Activated CD8-positive, alpha-beta T cell treated with anti-CD3 and anti-CD28 coated beads for 36 hours (primary cell): ENCODE measurements at places on chromosomes 4 and X. TPM values are rescaled to one million over a fixed set of nuclear protein-coding genes. Genes with fewer than 3 reads are reported as not detected.

GRCh38 chr4:90660672-90661071 lies 533.5 kb downstream of the CCSER1 start:
- H3K36me3 ChIP-seq: no peaks in the 10 kb centered on the region
- no peak for DNase-seq
- no peak overlapping the region for H3K27ac ChIP-seq
- no peaks in the 10 kb centered on the region for H3K27me3 ChIP-seq

- H3K4me3 ChIP-seq: no peak overlapping the region
- H3K4me1 ChIP-seq: no peaks in the 10 kb centered on the region
- no peaks in the 10 kb centered on the region for H3K36me3 ChIP-seq
- no peaks in the 10 kb centered on the region for H3K27me3 ChIP-seq
Observed at GRCh38 chr4:79450053-79450452, 42.0 kb upstream of the GK2 start.

GRCh38 chrX:3806630-3807029 lies 93.2 kb upstream of the PRKX start:
- no peak for DNase-seq
- H3K27ac ChIP-seq: no peak overlapping the region
- H3K4me1 ChIP-seq: peaks cover 3% of the 10 kb centered on the region
- peaks cover 15% of the 10 kb centered on the region for H3K27me3 ChIP-seq
- no peak overlapping the region for H3K4me3 ChIP-seq
- H3K36me3 ChIP-seq: no peaks in the 10 kb centered on the region

DNA sequence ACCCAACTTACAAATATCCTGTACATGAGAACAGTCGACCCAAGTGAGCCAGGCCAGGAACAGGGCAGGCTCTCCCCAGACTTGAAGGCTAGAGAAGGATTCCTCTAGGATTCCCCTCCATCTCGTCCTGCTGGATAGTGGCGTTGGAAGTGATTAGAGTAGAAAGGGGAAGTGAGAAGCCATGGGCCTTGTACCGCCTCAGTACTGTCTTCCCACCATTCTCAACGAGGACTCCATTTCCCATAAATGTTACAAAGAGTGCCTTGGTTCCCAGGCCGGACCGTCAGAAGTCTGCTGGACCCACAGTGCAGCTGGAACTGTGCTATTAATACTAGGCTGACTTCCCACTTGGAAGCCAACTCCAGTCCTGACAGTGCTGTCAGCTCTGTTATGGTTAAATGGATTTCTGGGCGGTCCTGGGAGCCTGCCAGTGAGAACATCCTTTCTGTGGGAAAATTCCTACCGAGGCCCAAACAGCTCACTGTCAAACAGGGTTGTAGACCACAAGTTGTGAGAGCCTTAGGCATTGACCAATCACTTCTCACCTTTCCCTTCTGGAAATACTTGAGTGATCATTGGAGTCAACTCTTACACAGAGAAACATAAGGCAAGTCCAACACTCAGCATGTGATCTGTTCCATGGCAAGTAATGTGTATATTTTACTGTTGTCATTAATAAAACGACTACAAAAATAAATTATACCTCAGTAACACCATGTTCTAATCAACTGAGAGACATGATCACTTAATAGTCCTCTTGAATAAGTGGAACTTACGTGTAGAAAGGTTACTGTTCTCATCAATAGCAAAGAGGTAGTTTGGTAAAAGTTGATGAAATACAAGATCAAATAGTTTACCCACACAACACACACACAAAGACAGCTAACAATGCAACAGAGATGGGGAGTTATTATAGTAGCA lies 58.4 kb downstream of the AMELX start:
- no peaks in the 10 kb centered on the region for H3K27me3 ChIP-seq
- no peaks in the 10 kb centered on the region for H3K36me3 ChIP-seq
- DNase-seq: no peak

GRCh38 chrX:136812286-136812685 lies 31.6 kb upstream of the ARHGEF6 start:
- no peaks in the 10 kb centered on the region for H3K27me3 ChIP-seq
- no peak for DNase-seq
- no peak overlapping the region for H3K4me3 ChIP-seq
- peaks cover 5% of the 10 kb centered on the region for H3K4me1 ChIP-seq

- no peaks in the 10 kb centered on the region for H3K4me1 ChIP-seq
- no peaks in the 10 kb centered on the region for H3K27me3 ChIP-seq
- H3K36me3 ChIP-seq: no peaks in the 10 kb centered on the region
- no peak overlapping the region for H3K27ac ChIP-seq
- DNase-seq: no peak
Observed at GRCh38 chr4:162921178-162921785, 245.4 kb downstream of the NAF1 start.

GRCh38 chr4:118348886-118349285 lies 3.9 kb downstream of the PRSS12 start:
- DNase-seq: no peak
- H3K4me1 ChIP-seq: peaks cover 12% of the 10 kb centered on the region
- H3K27ac ChIP-seq: no peak overlapping the region
- no peak overlapping the region for H3K4me3 ChIP-seq
- H3K36me3 ChIP-seq: no peaks in the 10 kb centered on the region
- peaks cover 40% of the 10 kb centered on the region for H3K27me3 ChIP-seq

GRCh38 chr4:41613821-41614220 lies 75.9 kb downstream of the LIMCH1 start:
- H3K4me1 ChIP-seq: no peaks in the 10 kb centered on the region
- H3K36me3 ChIP-seq: no peaks in the 10 kb centered on the region
- H3K27ac ChIP-seq: no peak overlapping the region
- DNase-seq: no peak

Gene PHEX
- 22.7 TPM for total RNA-seq

Gene TRPC3
- 0.13 TPM for total RNA-seq
